ENCODE measurements at places on chromosomes 7 and 10. TPM values are rescaled to one million over a fixed set of nuclear protein-coding genes. Genes with fewer than 3 reads are reported as not detected.
A peak's percentile ranks its signal among the peaks of the same experiment; 100 is the strongest.

The GJC3 gene
- total RNA-seq: not detected

The POLR2J2 gene
- total RNA-seq: 7.5 TPM

The TMEM225B gene
- 0.57 TPM for total RNA-seq

The NXPH1 gene
- not detected for total RNA-seq

- DNase-seq: no peak
Observed at GRCh38 chr10:45315508-45315907, at the start of gene OR13A1. Gene OR13A1, minus strand, starts transcription at chr10:45315608. Its CDS starts 11,186 bp downstream, at chr10:45304422.

GRCh38 chr10:93471110-93471651 is 11.0 kb downstream of the MYOF start:
- no peak for DNase-seq

DNA sequence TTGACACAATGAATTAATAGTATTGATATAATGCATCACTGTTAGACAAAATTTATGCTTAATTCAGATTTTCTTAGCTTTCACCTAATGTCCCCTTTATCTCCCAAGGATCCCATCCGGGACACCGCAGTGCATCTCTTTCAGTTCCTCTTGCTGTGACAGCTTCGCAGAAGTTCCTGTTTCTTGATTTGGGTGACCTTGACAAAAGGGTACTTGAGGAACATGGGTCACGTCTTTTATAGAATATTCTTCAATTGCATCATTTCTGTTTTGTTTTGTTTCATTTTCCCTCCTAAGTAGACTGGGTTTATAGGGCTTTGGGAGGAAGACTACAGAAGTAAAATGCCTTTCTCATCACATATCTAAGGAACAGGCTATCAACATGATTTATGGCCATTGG is 453.2 kb downstream of the DPP6 start:
- no peak for DNase-seq

GRCh38 chr7:7536396-7537019 is 835 bp upstream of the COL28A1 start:
- no peak for DNase-seq

DNA sequence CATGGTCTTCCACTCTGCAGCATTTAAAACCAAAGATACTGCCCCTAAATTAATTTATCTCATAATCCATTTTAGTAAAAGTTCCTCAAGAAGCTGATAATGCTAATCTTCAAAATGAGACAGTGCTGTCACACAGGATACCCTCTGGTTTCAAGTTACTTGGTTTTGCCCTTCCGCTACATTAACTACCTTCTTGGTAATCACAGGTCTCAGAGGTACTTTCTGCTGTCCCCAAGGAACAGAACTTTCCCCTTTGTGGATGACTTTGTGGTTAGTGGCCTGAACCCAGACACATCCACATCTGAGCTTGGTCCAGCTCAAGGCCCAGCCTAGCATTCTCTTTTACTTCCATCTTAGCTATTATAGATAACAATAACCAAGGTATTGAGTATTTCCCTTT is 88.8 kb upstream of the TMEM26 start:
- DNase-seq: no peak

GRCh38 chr7:37198906-37199485 is 249.7 kb downstream of the ELMO1 start:
- peak; percentile 92 for DNase-seq

DNA sequence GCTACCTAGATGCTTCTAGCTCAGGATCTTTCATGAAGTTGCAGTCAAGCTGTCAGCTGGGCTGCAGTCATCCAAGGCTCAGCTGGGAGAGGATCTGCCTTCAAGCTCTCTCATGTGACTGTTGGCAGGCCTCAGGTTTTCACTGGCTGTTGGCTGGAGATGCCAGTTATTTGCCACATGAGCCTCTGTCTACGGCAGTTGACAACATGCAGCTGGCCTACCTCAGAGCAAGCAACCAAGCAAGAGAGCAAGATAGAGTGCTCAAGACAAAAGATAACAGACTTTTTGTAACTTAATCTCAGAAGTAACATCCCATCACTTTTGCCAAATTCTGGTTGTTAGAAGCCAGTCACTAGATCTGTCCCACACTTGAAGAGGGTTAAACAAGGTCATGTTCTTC is 125.8 kb downstream of the TPST1 start:
- DNase-seq: no peak

All from posterior vena cava (tissue), 2 donors.